ENCODE measurements at places on chromosomes 2 and 18. TPM values are rescaled to one million over a fixed set of nuclear protein-coding genes. Genes with fewer than 3 reads are reported as not detected.

DNA sequence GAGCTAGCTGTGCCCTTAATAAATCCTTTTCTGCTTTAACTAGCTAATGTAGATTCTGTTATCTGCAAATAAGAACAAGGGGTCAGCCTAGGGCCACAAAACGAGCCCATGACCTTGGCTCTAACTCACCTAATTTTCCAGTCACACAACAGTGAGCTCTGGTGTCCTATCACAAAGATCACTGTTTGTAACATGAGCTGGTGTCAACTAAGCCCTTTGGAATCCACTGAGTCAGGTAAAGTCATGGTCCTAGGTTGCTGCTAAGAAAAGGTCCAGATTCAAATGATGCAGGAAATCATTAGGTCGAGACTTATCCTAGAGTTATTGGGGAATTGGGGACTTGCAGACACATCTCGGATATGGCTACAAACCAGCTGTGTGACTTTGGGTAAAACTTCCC, 49.9 kb downstream of the ST8SIA5 start:
- DNase-seq: no peak

The SLC5A7 gene
- 0.19 TPM for total RNA-seq

DNA sequence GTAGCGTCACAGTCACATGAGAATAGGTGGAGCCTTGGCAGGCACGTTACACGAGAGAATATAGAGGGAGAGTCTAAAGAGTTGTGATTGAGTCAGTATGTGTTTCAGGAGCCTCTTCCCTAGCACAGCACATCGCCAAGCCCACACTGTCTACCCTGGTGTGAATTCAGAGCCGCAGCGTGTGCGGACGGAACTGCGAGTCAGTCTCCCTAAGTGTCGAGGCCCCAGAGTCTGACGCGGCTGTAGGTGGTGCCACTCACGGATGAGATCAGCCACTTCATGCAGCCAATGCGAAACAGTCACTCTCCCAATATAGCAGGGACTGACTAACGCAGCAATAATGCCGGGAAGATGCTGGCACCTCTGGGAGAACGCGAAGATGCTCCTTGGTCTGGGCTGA, 587.3 kb upstream of the ID2 start:
- DNase-seq: peak; percentile 51

The INPP4A gene
- total RNA-seq: 16.8 TPM

The MDH1 gene
- total RNA-seq: 1,328 TPM

DNA sequence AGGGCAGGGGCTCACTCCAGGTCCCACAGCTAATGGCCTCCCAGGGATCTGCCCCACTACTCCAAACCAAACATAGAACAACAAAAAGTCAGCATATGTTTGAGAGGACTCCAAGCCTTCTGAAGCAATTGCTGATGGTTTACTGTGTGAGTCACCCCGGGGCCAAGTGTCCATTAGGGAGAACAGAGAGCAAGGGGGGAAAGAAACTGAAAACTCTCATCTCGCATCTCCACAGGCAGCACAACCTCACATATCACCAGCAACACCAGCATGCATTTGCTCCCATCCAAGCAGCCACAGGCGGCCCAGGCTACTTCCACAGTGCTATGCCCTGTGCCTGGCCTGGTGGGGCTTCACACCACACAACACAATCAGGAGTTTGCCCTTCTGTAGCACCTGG, 39.1 kb downstream of the CYRIA start:
- no peak for DNase-seq

The UGT1A7 gene
- not detected for total RNA-seq

GRCh38 chr2:98806236-98806697, 75.3 kb upstream of the MGAT4A start:
- peak; percentile 87 for DNase-seq

DNA sequence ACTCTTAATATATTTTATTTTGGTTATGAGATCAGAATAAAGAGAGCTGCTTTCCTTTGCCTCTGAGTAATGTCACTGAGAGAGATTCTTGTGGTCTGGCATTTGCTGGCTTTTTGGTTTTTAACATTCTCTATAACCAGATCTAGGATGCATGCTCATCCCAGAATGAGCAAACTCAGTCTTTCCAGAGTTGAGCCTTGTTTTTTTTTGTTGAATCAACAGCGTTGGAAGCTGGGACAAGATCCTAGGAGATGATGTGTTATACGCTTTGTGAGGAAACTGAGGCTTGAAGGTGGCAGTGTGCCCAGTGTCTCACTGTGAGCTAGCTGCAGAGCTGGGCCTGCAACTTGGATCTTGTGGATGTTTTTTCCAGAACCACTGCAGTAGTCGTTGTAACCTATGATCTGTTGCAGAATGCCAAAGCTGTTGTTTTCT, 19.5 kb downstream of the MYO1B start:
- DNase-seq: no peak

GRCh38 chr2:219965287-219966194, 338.1 kb downstream of the SLC4A3 start:
- no peak for DNase-seq

DNA sequence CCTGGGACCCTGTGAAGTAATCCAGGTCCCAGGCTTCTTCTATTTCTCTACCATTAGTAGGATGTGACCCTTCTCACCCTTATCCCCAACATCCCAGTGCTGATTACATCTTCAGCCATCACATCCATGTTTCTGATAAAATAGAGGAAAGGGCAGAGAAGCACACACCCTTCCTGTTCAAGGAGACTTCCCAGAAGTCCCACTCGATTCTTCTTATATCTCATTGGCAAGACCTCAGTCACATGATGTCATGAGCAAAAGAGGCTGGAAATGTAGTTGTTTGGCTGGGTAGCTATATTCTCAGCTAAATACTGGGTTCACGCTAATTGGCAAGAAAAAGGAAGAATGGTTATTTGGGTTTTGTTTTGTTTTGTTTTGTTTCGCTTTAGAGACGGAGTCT, 8.0 kb upstream of the XRCC5 start:
- no peak for DNase-seq

GRCh38 chr2:18455236-18455862, 105.1 kb downstream of the RDH14 start:
- DNase-seq: no peak

GRCh38 chr18:23972453-23972852, 42.1 kb upstream of the TTC39C start:
- no peak for DNase-seq

- no peak for DNase-seq
Observed at GRCh38 chr2:236628256-236628901, 58.8 kb downstream of the ACKR3 start.

The ABCG5 gene
- not detected for total RNA-seq

DNA sequence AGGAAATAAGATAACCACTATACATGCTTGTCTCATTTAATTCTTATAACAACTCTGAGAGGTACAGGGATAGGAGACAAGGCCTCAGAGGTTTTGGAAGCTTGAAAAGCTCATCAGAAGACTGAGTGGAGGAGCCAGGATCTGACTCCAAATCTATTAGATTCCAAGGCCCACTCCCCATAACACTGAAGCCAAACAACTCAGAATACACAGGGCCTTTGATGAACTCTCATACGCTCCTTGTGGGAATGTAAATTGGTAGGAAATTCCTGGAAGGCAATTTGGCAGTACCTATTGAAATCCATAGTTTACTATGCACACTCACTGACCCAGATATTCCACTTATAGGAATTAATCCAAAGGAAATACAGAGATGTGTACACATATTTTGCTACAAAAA, 27.9 kb downstream of the WIPF1 start:
- DNase-seq: no peak

The QPCT gene
- total RNA-seq: 1.2 TPM

- DNase-seq: no peak
Observed at GRCh38 chr2:54954158-54954557, 96.1 kb downstream of the RTN4 start.

The TSPYL6 gene
- not detected for total RNA-seq

- no peak for DNase-seq
Observed at GRCh38 chr18:51400721-51401120, 203.2 kb upstream of the MEX3C start.

DNA sequence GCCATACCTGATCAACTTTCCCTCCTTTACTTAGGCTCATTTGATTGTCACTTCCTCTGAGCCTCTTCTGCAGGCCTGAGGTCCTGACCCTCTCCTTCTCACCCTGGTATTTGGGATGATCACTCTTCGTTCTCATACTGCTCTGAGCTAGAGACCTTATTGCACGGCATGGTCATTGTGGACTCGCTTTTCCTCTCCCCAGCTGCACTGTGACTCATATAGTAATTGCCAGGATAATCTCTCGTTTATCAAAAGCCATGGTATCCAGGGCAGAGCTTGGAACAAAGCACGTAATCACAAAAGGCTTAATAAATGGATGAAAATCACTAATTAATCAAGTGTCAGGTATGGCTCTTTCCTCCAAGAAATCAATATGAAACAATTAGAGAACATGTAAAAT, 40.9 kb upstream of the TRIB2 start:
- no peak for DNase-seq

DNA sequence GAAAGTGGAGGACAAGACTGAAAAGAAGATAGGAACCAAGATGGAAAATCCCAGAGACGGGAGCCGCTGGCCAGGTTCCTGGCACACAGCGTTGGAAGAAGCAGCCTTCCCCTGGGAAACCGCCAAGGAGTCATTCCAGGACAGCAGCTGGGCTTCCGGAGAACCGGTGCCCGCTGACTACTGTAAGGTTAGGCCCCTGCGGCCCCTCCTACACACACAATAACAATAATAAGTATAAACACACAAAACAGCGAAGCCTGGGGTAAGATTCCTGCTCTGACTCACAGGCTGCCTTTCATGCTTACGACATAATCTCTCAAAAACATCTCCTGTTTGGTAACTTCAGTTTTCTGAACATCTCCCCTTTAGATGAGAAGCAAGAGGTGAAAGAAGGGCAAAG, 28.1 kb upstream of the MYCN start:
- peak; percentile 72 for DNase-seq

- DNase-seq: no peak
Observed at GRCh38 chr2:229815342-229815741, 101.0 kb upstream of the DNER start.

DNA sequence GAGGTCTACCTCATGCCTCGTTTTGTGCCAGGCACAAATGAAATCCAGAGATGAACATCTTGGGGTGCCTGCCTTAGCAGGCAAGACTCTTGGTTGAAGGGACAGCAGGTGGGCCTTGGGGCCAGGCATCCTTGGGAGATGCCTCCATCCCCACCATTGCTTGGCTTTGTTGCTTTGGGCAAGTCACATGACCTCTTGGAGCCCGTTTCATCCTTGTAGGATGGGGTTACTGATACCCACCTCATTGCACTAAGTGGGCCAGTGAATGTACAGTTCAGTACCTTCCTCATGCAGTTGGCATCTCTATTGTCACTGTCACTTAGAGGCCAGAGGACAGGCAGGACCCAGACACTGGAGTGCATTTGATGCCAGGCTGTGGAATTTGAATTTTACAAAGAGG, 195.5 kb downstream of the LDLRAD4 start:
- DNase-seq: no peak

- DNase-seq: no peak
Observed at GRCh38 chr2:144596073-144596871, 76.4 kb upstream of the ZEB2 start.

- DNase-seq: no peak
Observed at GRCh38 chr18:8717011-8717770, 11.8 kb downstream of the MTCL1 start.

- DNase-seq: no peak
Observed at GRCh38 chr2:166792808-166793207, 95.5 kb upstream of the XIRP2 start.

DNA sequence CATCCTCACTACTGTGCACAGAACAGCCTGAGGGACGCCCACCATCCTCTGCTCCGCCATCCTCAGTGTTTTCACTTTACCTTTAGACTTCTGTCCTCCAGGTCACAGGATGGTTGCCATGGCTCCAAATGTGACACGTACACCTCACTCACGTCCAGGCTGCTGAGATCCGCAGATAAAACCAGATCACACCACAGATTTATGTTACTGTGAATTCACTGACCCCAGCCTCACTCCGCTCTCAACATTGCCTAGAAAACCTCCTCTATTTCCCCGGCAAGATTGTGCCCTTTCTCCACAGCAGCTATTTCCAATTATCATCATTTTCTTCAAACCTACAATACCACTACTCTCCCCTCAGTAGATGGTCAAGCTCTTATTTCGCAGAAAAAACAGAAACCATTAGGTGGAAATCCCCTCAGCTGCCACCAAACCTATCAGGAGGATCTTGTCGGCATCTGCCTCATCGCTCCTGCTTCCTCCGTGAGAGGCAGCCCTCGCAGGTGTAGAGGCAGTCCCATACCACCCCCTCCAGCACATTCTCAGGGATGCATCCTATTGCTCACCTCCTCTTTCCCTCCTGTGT, 49.8 kb upstream of the SLC1A4 start:
- DNase-seq: no peak

DNA sequence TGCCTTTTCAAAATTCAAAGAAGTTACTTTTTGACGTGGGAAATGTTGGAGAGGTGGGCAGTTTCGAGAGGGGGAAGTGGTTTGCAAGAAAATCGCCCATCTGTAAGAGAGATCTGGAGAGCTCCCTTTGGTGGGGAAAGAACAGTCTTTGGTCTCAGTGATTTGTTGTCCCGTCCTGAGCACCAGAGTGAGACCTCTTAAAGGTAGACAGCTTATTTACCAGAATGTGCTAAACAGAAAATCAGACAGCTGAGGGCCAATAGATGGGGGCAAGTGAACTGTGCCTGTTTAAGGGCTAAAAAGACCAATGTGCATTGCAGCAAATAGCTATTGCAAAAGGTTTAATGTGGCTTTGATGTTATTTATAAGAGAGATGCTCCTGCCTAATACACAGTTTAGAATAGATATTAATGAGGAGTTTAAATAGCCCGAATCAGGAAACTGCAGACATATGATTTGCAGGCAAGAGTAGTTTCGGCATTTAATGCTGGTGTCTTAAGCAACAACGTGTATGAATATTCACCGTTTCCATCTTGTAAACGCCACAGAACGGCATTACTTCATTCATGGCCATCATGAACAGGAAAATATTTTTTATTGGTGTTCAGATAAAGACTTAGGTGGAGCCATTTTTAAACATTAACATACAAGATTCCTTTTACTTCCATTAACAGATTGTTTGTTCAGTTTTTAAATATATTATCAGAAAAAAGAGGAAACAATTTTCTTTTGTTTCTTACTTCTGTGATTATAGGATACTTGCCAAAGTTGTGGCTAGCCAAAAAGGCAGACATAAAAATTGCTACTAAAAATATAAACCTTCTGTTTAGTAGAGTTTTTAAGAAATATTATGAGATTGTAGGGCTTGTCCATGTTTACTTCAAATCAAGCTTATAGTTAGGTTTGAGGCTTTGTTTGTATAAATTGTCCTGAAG, 29.6 kb downstream of the ARHGAP15 start:
- DNase-seq: no peak

DNA sequence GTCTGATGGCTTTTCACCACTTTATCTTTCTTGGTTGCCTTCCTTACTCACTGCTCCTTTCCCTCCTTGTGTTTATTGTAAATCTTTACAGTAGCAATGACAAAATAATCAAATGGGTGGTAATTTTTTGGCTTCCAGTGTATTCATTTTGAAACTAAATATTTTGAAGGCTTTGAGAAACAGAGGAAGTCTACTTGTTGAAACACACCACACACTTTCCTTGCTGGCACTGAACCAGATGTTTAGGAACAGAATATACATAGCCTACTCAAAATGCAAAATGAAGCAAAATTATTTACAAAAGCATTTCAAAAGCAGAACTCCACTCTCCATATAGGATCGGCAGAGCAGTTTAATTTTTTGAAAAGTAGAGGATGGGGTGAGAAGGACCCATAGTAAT, 189.8 kb downstream of the LTBP1 start:
- no peak for DNase-seq
